Fibroblast of skin of scalp (primary cell): ENCODE measurements at places on chromosomes 1 and 21.

- DNase-seq: no peak
These were observed 40.9 kb downstream of the SMYD2 start for GRCh38 chr1:214321705-214322453.

- no peak for DNase-seq
These were observed 584.8 kb downstream of the PLA2G4A start for GRCh38 chr1:187413405-187414169.

GRCh38 chr1:188590641-188591040, 1761.9 kb downstream of the PLA2G4A start:
- no peak for DNase-seq

DNA sequence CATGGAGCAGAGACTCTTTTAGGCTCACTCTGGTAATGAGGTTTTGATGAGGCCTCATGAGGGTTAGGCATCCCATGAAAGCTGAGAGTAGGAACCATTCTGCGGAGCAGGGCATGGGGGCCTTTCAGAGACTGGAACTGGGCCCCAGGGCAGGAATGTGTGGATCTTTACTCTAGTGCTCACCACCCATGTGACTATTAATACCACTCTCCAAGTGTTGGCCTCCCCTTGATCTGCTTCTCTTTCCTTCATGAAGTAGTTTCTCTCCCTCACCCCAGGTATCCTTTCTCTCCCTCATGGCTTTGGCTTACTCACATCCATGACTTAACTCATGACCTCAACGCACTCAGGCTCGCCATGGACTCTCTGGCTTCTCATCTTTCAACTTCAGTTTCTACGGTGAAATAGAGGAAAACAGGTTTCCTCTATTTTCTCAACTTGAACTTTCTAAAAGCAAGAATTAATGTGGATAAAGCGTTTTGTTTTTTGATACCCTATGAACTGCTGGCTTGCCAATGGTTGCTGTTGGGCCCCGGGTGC, 50.5 kb upstream of the GADD45A start:
- DNase-seq: no peak

DNA sequence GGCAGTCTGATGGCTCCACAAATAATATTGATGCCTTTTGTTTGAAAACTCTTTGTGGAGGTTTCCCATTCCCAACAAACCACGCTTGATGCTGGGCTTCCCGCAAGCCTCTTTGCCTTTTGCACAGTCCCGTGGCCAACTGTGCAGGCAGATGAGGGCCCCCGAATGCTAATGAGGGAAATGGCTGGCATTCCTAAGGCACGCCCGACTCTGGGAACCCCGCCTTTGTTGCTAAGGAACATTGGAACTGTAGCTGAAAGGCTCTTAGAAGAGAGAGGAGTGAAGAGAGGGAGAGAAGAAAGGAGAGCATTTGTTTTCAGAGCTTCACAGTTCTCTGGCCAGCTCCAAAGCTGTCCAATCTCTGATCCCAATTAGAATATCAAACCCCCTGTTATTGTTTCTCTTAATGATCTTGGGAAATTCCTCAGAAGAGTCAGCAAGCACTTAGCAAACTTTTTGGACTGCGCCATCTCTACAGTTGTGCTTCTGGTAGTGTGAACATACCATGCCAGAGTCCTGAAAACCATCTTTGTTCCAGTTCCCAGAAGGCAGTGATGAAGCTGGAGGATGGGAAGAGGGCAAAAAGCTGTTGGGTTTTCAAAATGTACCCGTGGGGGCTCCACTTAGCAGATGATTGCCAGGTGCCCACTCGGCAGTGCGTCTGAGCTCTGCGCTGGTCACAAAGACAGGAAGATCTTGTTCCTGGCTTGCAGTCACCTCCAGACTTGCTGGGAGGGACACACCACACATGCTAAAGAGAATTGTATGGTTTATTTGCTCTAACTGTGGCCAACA, 60.1 kb upstream of the CYP2J2 start:
- DNase-seq: peak; percentile 76
